Kidney (tissue), 22 donors: ENCODE measurements at places on chromosomes 1 and 21.

DNA sequence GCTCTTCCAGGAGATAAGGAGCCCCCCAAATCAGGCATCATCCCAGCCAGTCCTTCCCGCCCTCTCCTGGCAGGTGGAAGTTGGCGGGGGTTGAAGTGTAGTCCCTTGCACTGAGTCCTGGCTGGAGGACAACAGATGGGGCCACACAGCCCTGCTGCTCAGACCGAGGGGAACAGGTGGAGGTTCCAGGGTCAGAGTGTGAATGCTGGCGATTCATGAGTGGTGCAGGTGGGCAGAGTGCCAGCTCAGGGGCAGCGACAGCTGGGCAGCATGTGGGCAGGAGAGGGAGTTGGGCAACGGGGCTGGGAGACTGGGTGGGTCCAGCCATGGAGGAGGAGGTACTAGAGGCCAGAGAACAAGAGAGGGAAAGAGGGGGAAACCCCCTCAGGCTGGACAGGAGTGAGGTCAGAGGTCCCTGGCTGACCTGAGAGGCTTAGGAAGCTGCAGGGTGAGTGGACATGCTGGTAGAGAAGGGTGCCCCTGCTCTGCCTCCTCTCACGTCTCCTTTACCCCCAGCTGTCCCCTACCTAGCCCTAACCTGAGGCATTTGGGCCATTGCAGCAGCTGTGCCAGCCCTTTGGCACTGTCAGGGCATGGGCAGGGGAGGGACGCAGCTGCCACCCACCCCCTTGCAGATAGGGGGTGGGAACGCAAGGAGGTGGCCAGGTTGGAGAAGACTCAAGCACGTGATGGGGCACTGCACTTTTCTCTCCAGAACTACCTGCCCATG is 11.3 kb upstream of the ADORA1 start:
- DNase-seq: no peak

GRCh38 chr1:58358346-58358745 is 188.2 kb downstream of the OMA1 start:
- DNase-seq: no peak

- no peak for DNase-seq
Observed at GRCh38 chr1:20867847-20868246, 80.7 kb upstream of the HP1BP3 start.

DNA sequence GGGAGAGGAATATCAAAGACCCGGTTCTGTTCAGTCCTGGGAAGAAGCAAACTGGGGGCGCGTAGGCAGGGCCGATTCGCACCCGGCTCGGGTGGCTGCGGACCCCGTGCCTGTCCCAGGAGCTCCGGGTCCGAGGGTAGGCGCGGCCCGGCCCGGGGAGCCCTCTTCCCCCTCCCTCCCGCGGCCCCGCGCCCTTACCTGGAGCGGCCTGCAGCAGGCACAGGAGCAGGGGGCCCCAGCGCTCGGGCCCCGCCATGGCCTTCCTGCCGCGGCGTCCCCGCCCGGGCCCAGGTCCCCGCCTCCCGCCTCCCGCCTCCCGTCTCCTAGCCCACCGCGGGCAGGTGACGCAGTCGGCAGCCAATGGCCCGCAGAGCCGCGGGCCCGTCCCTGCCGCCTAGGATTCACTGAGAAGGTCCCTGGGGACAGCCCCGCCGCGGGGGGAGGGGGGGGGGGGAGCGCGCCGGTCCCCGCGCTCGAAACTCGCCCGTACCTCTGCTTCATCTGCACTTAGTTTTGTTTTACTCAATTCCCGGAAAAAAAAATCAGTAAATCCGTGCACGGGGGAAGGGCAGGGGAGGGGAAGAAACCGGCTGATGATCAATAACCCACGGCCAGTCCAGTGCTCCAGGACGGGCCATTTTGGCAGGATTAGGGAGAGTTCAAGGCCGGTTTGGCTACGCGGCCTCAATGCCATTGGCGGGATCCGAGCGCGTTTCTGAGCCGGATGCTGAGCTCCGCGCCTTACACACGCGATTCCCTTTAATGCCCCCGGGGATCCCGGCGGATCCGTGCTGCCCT is at the start of gene IFNLR1:
Gene IFNLR1, minus strand, starts transcription at position 297 of the 798 bp plus-strand sequence. Its CDS starts 41 bp downstream, at position 256.
- DNase-seq: peak; percentile 87

- no peak for DNase-seq
Observed at GRCh38 chr21:41555057-41555456, 47.1 kb upstream of the TMPRSS2 start.

DNA sequence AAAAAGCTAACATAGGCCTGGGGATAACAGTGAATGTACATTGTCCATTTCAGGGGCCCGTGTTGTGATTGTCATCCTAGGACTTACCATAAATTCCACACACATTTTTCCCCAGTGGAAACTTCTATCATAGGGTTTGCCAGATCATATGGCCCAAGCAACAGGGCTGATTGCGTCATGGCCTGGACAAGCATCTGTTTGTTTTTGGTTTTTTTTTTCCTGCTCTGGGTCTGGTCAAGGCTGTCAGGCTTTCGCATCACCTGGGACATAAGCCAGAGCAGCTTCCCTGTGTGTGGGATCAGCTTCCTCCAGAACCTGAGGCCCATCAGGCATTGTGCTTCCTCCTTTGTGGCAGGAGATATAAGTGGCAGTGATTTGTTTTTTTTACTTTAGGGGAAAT is 598.5 kb upstream of the USP24 start:
- no peak for DNase-seq

GRCh38 chr1:67686267-67687197 is 1.5 kb downstream of the GADD45A start:
- peak; percentile 64 for DNase-seq

- no peak for DNase-seq
Observed at GRCh38 chr1:210786546-210786945, 347.4 kb downstream of the KCNH1 start.

GRCh38 chr1:156444407-156445001 is 56.1 kb downstream of the MEF2D start:
- DNase-seq: no peak

- no peak for DNase-seq
Observed at GRCh38 chr1:69139007-69139406, 428.7 kb upstream of the LRRC7 start.

DNA sequence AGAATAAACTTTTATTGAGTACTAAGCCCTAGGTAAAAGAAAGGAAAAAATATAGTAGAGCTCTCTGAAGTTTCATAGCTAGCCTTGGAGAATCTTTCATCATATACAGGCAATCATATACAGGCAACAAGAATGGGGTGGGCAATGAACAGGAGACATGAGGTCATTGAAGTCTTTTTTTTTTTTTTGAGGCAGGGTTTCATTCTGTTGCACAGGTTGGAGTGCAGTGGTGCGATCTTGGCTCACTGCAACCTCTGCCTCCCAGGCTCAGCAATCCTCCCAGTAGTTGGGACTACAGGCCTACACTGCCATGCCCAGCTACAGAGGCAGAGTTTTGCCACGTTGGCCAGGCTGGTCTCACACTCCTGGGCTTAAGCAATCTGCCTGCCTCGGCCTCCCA is 22.1 kb downstream of the RUSC1 start:
- DNase-seq: no peak

GRCh38 chr1:215054266-215054665 is 28.3 kb upstream of the KCNK2 start:
- no peak for DNase-seq

DNA sequence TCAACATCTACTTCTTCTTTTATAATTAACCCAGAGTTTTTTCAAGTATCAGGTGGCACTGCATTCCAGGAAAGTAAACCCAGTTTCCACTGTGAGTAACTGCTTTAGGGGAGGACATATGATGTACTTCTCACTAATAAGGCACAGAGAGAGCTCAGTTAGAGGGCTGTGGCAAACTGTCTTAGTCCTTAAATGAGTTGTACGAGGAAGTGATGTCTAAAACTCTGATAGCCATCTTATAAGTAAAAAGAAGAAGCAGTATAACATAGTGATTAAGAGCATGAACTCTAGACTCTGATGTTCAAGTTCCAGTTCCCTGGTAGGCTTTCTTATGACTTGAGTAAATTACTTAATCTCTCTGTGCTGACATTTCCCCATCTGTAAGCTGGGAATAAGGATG is 58.7 kb upstream of the PTGS2 start:
- no peak for DNase-seq

GRCh38 chr1:145692785-145693443 is 14.3 kb downstream of the PDZK1 start:
- DNase-seq: no peak

DNA sequence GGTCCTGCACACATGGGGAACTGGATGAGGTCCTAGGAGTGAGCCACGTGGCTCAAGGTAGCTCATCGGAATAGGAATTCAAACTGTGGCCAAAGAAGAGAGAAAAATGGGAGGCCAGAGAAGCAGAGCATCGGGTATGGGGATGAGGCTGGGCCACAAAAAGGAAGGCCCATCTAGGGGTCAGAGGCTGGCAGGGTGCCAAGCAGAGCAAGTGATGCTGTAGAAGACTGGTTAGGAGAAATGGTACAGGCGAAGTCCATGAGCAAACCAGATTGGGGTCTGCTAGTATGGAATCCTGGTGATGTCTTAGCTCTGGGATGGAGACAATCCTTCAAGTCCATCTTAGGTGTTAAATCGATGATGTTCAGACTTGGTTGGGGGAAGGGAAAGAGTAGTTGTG is 68.0 kb downstream of the TEX35 start:
- no peak for DNase-seq

DNA sequence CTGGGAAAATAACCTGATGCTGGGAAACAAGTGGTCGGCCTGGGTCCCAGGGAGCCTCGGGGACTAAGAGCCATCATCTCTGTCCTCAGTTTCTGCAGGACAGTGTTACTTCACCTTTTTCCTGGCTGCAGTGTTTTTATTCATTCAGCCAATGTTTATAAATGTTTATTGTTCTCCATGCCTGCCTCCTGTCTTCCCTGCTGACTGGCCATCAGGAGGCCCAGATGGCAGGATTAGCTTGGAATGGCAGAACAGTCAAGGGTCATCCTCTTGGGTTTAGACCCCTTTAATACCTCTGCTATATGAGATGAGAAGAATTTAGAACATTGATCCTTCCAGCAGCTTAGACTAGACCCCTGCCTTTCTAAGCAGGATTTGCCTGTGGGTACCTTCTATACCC is 13.3 kb downstream of the MAPKAPK2 start:
- no peak for DNase-seq

DNA sequence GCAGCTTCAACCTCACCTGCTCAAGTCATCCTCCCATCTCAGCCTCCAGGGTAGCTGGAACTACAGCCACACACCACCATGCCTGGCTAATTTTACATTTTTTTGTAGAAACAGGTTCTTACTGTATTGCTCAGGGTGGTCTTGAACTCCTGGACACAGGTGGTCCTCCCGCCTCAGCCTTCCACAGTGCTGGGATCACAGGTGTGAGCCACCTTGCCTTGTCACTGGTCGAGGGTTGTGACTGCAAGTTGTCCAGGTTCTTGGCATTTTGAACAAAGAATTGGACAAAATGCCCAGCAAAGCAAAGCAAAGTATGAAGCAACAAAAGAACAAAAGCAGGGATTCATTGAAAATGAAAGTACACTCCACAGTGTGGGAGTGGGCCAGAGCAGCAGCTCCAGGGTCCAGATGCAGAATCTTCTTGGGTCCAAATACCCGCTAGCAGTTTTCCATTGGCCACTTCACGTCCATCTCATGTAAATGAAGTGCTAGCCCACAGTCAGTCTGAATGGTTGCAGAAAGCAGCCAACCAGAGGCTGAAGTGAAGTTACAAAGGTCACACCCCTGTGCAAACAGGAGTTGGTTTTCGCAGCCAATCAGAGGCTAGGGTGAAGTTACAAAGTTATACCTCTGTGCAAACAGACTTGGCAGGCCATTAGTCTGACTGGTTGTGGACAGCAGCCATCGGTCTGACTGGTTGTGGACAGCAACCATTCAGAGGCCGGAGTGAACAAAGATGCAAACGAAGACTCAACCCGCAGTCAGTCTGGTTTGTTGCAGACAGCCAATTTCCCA is 109.5 kb upstream of the KIF26B start:
- no peak for DNase-seq

DNA sequence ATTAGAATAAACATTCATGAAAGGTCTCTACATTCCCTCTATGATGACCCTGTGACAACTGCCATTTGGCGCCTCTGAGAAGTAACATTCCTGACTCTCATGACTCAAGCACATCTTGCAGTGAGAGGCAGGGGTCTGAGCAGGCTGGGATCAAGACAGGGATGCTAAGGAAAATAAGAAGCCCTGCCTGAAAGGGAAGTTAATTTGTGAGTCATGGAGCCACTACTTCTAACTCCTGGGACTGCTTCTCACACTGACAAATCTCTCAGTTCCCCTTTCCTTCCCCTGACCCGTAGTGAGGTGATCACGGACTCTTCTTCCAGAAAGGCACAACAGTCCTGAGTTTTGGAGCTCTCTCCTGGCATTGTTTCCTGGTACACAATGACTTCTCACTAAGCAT is 231.9 kb downstream of the TNR start:
- DNase-seq: no peak

GRCh38 chr1:100721526-100722207 is 2.1 kb downstream of the VCAM1 start:
- peak; percentile 46 for DNase-seq

GRCh38 chr1:213103377-213104306 is 52.6 kb downstream of the RPS6KC1 start:
- DNase-seq: no peak

- DNase-seq: no peak
Observed at GRCh38 chr1:171220581-171221054, 27.7 kb upstream of the FMO1 start.

- DNase-seq: peak; percentile 42
Observed at GRCh38 chr1:45622524-45623394, 1.1 kb downstream of the CCDC17 start.

DNA sequence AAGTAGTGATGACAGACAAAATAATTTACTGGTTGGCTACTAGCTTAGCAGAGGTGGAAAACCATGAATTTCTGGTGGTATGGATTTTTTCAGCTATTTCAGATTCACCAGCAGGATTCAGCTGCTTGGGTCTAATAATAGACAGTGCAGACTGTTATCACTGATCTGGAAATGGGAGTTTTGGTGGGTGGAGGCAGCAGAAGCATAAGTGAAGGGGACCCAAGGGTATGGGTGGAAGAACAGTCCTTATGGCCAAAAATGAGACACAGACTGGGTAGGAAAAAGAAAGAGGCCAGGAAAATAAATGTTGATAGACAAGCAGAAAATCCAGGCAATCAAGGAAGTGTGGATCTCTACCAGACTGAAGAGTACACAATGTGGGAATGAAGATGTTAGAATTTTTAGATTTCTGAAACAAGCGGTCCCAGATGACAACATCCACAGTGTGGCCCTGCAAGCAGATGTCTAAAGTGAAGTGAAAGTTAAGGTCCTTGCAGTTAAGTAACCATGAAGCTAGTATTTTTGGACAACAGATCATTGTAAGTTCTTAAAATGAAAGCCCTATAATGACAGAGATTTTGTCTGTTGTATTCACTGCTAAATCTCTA is 24.7 kb downstream of the LYST start:
- DNase-seq: no peak

- no peak for DNase-seq
Observed at GRCh38 chr1:68379085-68379478, 70.7 kb downstream of the RPE65 start.

- DNase-seq: no peak
Observed at GRCh38 chr1:218772575-218772974, 401.1 kb upstream of the LYPLAL1 start.

GRCh38 chr1:60257531-60257930 is 184.0 kb upstream of the C1orf87 start:
- DNase-seq: no peak

GRCh38 chr1:28518745-28519341 is 13.0 kb downstream of the RCC1 start:
- no peak for DNase-seq
